ENCODE measurements at places on chromosomes 7 and 10.
A peak's percentile ranks its signal among the peaks of the same experiment; 100 is the strongest.

- DNase-seq, result no peak
These were observed 13.9 kb downstream of the MICALL2 start for GRCh38 chr7:1445341-1445740.

DNA sequence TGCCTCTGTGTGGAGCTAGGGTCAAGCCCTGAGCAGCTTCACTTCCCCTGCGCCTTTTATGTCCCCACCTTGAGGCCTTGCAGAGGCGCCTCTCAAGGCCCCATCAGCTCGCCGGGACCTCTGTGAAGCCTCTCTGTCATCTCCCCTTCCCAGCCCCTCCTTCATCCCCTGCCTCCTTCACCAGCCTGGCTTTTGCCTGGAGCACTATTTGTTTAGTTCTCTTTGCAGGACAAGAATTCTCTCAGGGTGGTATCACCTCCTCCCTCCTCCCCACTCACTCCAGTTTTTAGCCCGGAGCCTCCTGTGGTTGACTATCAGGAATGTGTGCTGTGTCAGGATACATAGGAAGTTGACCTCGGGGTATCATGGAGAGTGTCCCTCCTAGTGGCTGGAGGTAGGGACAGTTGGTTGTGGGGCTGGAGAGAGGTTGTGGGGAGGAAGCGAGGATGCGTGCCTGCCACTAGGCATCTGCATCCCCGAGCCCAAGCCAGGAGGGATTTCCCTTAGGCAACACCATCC lies 89.8 kb upstream of the ANLN start:
- DNase-seq, result no peak

- DNase-seq, result no peak
These were observed 2.3 kb upstream of the ZC3HAV1 start for GRCh38 chr7:139111811-139112301.

GRCh38 chr10:125076121-125076825 lies 84.1 kb downstream of the CTBP2 start:
- DNase-seq, result no peak

- DNase-seq, result no peak
These were observed 6.7 kb upstream of the KLRG2 start for GRCh38 chr7:139490130-139490529.

DNA sequence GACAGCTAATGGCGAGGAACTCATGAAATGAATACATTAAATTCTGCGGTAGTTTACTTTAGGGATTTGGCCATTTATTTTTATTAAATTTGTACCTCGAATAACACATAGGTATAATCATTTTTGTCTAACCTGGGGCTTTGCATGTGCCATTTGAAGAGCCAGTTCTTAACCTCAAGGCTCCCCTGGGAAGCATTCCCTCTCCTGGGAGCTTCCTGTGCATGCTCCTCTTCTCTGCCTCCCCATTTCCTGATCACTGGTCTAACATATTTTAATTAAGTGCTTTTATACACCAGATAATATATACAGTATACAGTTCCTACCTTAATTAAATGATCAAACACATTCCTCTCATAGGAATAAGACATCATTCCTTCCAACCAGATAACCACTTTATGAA lies 183.9 kb upstream of the FZD1 start:
- no peak for DNase-seq

- no peak for DNase-seq
These were observed 62.7 kb downstream of the VPS41 start for GRCh38 chr7:38846280-38846679.

DNA sequence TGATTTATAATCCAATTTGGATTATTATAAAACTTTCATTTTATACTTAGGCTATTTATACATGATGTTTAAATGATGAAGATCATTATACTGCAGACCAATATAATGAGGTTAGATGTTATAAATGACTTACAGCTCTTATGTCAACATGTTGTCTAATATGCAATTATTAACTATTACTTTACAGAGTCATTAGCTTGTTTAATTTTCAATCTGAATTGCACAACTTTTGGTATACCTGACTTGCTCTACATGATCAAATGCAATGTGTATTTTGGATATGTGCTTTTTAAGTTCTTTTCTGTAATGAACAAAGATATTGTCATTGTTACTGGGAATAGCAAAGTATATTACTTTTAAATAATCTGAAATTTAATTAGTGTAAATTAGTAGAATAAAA lies 569 bp downstream of the CD36 start:
- DNase-seq, result no peak

DNA sequence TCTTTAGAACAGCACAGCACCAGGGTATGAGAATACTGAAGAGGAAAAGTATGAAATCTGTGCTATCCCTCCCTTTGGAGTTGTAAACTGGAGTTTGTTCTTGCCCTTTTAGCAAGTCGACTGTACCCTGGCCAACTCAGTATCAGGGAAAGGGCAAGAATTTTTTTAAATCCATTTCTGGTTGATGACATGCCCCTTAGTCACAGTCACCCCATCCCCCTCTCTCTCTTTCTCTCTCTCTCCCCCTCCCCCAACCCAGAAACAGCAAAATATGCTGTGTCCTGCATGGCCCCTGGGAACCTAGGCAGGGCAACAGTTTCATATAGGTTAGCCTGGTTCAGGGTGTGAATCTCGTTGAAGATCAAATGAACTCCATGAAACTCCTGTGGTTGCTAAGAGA lies 177.7 kb upstream of the ADO start:
- DNase-seq, result no peak

GRCh38 chr7:23369100-23369499 lies 70.0 kb downstream of the MALSU1 start:
- no peak for DNase-seq

DNA sequence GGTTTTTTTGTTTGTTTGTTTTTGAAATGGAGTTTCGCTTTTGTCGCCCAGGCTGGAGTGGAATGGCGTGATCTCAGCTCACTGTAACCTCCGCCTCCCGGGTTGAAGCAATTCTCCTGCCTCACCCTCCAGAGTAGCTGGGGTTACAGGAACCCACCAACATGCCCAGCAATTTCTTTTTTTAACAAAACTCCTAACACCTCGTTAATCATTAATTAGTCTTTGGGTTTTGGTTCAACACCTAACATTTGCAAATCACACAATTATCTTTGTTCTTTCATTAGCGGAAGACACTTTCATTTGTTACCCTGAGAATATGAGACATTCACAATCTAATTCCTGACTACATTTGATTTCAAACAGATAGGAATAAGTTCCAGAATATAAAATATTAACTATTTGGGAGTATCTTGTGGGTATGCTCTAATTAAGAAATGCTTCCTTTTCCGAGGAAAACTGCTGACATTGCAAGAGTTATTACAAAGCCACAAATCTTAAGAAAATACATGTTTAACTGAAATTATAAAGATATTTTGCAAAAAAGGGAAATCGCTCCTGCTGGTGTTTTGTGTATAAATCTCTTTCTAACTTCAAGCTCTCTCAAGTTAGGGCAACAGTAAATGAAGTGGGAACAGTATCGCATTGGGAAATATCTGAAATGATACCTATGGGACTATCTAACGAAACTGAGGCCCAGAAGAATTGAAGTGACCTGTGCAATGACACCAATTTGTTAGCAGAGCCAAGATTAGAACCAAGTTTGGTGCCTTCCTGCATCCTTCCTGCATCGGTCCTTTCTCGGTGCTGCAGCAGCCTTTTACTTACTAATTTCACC lies 1.2 kb upstream of the LSM8 start:
- DNase-seq, result no peak

GRCh38 chr10:120492346-120492745 lies 35.3 kb downstream of the PLPP4 start:
- no peak for DNase-seq

- DNase-seq, result no peak
These were observed 86.2 kb downstream of the APBB1IP start for GRCh38 chr10:26524161-26524896.

DNA sequence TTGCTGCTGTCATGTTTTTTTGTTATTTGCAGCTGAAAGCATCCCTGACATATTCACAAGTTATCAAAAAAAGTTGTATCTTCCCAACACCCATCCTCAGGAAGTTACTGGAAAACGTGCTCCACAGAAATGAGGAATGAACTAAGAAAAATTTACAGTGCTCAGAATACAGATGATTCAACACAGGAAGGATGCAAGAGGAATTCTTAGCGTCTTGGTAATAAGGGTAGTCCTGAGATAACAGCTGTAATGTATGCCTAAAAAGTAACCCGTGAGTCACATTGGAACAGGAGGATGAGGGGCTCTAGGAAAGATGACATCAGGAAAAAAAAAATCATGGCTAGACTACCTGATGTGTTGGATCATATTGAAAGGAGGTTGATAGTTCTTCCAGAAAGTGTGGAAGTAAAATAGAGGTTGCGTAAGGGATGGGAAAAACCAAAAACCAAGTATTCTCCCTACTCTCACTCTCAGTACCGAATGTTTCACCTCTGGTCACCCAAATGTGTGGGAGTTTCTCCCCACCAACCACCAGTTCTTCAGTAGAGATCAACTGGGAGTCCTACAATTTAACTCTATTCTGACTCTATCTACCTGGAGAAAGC lies 3.9 kb downstream of the ADAM12 start:
- no peak for DNase-seq

DNA sequence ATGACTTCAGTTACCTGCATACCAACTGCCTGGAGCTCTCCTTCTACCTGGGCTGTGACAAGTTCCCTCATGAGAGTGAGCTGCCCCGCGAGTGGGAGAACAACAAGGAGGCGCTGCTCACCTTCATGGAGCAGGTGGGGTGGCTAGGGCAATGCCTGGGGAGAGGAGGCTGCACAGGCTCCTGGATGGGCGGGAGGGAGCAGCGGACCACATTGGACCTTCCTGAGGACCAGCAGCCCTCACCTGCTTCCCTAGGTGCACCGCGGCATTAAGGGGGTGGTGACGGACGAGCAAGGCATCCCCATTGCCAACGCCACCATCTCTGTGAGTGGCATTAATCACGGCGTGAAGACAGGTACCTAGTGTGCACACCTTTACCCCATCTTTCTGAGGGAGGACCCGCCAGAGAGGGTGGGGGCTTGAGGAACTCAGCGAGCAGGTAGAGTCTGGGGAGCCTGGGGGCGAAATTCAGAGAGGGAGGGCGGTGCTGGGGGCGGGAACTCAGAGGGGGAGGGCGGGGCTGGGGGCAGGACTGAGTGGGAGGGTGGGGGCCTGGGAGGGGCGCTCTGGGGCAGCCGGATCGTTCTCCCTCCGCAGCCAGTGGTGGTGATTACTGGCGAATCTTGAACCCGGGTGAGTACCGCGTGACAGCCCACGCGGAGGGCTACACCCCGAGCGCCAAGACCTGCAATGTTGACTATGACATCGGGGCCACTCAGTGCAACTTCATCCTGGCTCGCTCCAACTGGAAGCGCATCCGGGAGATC lies 9.0 kb downstream of the AEBP1 start:
- no peak for DNase-seq

DNA sequence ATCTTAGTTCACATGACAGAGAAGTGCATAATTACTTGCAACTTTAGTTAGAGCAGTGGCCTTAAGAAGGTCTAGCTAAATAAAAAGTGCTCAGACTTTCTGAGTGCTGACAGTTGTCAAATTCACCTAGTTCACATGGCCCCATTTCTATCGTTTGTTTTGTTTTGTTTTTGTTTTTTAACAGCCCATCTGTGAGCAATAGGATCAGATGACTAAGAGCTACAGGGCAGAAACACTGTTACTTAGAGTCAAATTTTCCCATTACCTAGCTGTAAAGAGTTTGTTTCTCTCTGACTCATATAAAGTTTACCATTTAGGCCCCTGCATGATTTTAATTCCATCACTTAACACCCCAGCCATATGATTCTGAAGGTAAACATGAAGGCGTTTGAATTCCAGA lies 18.8 kb downstream of the CAV1 start:
- DNase-seq, result no peak

DNA sequence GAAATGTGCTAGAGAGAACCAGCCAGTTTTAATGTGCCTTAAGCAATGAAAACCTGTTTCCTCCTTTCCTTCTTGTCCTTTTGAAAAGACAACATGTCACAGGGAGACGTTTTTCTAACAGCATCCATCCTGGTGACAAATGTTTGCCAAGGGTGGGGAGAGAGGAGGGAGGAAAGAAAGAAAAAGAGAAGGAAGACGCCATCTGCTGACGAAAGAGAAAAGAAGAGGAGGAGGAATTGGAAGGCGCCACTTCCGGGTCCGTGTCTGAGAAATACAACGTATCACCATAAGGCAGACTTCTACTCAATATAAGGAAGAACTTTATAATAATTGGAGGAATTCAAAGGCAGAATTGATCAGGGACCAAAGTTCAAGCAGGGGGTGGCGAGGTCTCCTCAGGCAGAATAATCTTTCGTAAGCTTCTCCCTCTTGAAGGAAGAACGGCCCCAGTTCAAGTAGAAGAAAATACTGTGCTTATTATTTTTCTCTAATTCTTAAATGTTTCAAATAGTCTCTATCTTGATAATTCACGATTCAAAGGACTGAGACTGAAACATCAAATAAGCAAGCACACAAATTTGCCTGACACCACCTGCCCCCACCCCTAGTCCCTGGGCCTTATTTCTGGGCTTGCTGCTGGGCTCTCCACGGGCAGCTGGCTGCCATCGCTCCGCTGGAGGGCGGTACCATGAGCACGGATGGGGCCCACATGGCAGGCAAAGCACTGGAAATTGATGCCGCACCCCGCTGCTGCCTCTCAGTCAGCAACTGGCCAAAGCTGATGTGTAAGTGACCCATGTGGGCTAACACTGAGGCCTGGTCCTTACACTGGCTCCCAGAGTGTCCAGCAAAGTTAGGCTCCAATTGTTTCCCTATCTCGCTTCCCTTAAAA lies 273.7 kb upstream of the KLF14 start:
- DNase-seq, result peak; percentile 78

DNA sequence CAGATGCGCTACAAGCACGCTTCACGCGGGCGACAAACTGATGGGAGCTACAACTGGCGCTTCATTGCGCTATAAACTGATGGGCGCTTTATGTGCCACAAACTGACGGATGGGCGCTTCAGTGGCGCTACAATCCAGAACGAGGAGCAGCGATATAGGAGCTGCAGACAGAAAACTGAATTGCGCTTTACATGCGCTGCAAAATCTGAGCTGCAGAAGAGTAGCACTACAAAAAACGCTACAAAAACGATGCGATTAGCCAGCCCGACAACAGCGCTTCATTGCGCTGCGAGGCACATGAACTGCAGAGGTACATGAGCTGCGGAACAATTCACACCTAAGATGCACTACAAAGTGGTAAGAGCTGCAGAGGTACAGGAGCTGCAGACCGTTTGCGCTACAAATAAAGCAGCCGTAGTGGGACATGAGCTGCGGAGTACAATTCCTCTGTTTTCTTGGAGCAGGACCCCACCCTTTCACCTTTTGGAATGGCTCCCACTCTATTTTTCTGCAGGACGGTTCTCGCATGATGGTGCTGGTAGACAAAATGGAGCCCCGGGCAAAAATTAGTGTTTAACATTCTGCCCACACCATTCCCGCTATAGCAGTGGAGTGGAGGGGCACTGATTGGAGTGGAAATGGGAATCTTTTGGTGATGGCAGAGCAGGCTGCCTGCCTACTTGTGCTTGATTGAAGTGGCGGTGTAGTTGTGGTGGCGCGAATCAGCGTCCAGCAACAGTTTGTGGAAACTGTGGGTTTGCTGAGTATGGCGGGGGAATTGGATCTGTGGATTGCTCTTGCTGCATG lies 1.2 kb upstream of the SGCE start:
- peak; percentile 28 for DNase-seq

- no peak for DNase-seq
These were observed 33.3 kb downstream of the CD36 start for GRCh38 chr7:80671744-80672143.

Measured in CD4-positive, alpha-beta T cell treated with Interleukin-21 for 1 hour (primary cell).